ENCODE measurements at places on chromosomes 13 and 19.

DNA sequence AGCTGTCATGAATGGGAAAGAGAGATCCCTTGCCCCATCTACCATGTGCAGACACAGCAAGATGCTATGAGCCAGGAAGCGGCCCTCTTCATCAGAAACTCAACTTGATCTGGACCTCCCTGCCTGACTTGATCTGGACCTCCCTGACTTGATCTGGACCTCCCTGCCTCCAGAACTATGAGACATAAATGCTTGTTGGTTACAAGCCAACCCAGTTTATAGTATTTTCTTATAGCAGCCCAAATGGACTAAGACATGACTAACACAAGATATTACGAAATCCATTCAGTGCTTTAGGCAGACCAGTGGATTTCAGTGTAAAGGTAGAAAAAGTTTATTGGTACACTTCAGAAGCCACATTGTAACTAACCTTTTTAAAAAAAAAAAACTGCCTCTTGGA lies 15.6 kb downstream of the PCID2 start:
- peak; percentile 63 for DNase-seq

DNA sequence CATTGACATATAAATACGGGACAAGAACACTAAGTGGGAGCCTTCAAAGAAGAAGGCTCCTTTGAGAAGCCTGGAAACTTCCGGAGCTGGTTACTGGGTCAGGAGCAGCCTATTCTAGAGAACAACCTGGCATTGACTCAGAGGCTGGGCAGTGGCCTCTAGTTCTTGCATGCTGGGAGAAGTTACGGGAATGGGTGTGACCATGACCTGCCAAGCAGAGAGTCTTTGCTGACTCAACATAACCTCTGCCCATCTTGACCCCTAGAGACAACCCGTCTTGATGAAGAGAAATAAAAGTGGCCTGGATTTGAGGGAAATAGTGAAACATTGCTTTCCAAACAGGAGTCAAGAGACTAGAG lies 21.0 kb downstream of the STARD13 start:
- no peak for DNase-seq

DNA sequence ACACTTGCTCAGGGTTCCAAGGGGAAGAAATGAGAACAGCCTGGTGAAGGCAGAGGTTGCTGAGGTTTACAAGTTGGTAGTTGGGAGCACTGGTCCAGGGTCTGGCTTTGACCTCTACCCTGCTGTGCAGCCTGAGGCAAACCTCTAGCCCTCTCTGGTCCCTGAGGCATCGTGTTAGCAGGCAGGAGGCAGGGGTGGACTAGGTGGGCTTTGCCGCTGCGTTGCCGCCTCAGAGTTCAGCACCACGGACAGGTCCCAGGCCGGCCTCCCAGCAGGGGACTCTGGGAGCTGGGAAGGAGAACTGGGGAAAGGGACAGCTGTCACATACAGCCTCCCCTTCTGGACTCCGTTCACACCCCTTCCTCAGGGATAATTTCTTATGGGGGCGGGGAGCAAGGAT lies 3.1 kb downstream of the NCAN start:
- no peak for DNase-seq

GRCh38 chr13:83220241-83220640 lies 662.0 kb downstream of the SLITRK1 start:
- DNase-seq, result no peak

GRCh38 chr19:8399681-8400188 lies 9.6 kb downstream of the RAB11B start:
- no peak for DNase-seq

GRCh38 chr19:13099073-13099999 lies 3.3 kb downstream of the LYL1 start:
- DNase-seq, result no peak

DNA sequence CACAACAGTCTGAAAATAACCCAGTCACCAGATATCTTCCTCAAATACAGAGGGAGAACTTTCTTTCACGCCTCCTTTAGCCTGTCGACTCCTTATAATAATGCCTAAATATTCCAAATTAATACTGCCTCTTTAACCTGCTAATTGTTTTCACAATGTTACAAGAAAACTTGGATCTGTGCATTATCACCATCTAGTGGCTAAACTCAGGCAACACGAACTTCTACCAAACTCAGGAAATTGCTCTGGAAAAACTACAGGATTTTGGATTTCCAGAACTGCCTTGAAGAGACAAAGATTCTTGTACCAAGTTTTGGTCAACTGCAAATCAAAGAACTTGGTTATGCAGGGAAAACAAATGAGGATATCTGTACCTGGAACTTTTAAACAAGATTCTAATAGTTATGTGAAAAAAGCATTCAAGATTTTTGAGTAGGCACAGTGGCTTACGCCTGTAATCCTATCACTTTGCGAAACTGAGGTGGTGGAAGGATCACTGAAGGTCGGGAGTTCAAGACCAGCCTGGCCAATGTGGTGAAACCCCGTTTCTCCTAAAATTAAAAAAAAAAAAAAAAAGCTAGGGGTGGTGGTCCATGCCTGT lies 10.8 kb downstream of the CLN5 start:
- peak; percentile 23 for DNase-seq

GRCh38 chr13:71838842-71839241 lies 28.2 kb downstream of the DACH1 start:
- DNase-seq, result no peak

DNA sequence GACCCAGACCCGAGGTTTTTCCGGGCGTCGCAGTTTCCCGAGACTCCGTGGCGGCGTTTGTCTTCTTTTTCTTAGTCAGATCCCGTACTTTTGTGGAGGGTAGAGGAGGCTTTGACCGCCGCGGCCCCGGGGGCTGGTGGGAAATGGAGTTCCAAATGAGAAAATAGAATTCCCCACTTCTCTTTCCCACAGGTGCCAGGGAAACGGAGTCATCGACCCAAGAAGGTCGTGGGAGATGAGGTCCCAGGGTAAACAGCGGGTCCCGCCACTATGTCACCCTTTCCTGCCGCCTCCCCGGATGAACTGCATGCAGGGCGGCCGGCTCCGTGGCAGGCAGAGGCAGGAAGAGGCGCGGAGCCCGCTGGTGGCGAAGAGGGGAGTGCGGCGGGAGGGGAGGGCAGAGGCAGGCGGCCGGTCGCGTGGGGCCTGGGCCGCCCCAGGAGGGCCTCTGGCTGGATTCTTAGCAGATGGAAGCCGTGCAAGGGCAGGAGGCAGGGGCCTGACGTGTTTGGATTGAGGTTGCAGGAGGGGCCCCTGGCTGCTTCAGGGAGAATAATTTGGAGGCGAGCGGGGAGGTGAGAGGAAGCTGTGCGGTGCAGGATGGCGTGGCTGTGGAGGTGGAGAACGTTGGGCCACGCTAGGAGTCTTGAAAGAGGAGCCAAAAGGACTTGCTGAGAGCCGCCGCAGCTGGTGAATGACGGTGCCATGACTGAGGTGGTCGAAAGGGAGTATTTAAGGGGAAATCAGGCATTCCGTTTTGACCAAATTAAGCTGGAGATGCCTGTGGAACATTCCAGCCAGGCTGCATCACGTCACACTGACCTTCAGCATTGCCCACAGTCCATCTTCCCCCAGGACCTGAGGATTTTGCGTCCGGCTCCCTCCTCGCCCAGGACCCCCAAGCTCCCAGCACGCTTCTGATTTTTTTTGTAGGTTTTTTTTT lies 11.7 kb downstream of the CYTH2 start:
- no peak for DNase-seq

DNA sequence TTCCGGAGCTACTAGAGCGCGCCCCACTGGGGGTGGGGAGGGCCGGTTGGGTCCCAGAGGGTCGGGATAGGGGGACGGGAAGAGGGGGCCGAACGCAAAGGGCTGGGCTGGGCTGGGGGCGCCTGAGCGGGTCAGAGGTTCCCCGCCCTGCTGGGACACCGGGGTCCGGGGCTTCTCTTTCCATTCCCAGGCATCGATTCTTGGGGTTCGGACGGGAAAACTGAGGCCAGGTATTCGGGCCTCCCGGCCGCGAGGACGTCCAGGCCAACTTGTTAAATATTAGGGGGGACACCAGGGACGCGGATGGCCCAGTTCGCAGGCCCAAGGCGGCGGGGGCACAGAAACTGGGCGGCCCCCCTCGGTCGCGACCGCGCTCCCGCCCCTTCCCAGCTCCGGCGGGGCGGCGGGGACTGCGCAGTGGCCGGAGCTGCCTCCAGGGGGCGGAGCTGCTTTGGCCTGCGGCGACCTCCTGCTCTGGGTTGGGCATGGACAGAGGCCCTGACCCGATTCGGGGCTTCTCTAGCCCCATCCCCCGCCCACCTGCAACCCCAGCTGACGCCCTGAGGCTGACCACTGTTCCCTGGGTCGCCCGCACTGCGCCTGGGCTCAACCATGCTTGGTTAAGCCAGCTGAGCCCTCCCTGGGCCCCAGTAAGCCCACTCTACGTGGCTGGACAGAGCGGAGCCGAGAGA lies 1.2 kb upstream of the KLF16 start:
- DNase-seq, result peak; percentile 22

DNA sequence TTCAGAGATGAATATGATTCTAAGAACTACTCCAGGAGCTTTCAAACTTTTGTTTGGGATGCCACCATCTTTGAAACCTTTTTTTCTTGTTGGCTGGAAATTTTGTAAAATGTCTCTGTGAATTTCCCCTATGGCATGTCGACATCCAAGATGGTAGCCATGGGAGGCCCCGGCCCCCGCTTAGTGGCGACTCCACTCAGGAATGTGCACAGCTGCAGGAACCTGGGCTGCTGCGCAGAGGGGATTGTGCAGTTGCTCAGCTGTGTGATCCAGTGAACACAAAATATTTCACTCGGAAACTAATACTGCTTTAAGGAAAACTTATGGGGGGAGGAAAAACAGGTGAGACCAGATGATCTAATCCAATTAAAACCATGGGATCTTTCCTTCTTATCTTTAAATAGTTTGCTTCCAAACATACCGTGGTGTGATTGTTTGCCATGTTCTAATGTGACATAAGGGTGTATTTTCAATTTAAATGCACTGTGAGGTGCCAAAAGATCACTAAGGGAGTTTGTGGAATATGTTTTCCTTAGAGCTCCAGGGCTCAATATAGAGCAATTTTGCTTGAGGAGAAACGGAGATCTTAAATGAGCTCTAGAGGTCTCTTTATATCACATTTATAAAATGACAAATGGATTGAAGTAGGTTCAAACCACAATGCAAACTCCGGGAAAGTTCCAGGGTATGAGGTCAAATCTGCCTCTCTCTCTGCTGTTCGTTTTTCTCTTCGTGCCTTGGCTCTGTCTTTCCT lies 497.7 kb downstream of the FGF9 start:
- no peak for DNase-seq

- no peak for DNase-seq
Measured at GRCh38 chr19:4477034-4477801, 5.1 kb downstream of the HDGFL2 start.

GRCh38 chr19:3700242-3701032 lies at the start of gene PIP5K1C:
TSS of gene PIP5K1C (minus strand) at chr19:3700468. CDS start at chr19:3700390, 78 bp downstream.
- peak; percentile 62 for DNase-seq

DNA sequence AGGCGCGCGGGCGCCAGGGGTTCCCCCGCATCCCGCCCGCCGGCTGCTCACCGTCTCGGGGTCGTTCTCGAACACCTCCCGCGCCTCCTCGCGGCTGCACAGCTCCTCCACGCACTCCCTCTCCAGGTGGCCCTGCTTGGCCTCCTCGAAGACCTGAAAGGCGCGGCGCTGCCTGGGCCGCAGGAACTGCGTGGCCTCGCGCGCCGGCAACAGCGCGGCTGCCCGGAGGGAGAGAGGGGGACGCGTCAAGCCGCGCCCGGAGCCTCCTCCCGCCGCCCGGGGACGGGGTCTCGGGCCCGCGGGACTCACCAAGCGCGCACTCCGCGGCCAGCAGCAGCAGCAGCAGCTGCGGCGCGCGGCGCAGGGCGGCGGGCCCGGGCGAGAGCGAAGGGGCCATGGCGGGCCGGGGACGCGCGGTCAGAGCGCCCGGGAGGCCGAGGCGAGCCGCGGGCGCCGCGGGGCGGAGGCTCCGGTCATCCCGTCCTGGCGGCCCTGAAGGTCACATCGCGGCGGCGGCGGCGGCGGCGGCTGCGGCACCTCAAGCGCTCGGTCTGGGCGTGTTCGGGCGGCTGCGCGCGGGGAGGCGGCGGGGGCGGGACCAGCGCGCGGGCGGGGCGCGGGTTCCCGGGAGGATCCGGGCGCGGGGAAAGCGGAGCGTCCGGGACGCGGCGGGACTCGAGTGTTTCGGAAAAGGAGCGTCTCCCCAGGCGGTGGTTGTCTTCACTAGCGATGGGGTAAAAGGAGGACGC lies at the start of gene GAS6:
Gene GAS6, minus strand, starts transcription at position 553 of the 749 bp plus-strand sequence. Its CDS starts 156 bp downstream, at position 397.
- DNase-seq, result no peak

DNA sequence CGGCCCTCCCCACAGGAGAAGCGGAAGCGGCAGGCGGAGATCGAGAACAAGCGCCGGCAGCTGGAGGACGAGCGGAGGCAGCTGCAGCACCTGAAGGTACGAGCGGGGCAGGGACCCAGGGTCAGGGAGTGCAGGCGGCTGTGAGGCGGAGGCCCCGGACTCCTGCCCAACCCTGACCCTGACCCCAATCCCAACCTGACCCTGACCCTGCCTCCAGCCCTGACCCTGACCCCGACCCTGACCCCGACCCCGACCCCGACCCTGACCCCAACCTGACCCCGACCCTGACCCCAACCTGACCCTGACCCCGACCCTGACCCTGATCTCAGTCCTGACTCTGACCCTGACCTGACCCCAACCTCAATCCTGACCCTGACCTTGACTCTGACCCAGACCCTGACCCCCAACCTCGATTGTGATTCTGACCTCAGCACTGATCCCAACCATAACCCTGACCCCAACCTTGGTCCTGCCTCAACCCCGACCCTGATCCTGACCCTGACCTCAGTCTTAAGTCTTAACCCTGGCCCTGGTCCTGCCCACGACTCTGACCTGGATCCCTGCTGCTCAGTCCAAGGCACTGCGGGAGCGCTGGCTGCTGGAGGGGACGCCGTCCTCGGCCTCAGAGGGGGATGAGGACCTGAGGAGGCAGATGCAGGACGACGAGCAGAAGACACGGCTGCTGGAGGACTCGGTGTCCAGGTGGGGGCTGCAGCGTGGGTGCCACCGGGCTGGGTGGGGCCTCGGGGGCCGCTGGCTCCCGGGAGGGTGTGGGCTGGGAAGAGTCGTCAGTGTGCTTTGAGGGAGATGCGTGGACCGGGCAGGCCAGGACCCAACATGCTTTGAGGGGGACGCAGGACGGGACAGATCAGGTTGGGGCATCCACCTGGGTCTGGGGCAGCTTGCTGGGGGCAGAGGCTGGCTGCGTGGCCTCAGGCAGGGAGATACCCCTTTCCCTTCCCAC lies 18.5 kb downstream of the PALM start:
- no peak for DNase-seq

GRCh38 chr13:43472339-43472738 lies 314.4 kb downstream of the ENOX1 start:
- no peak for DNase-seq

- DNase-seq, result no peak
Measured at GRCh38 chr13:45584816-45585215, 30.7 kb downstream of the ERICH6B start.

GRCh38 chr13:40979232-40979631 lies 39.9 kb downstream of the ELF1 start:
- no peak for DNase-seq

- no peak for DNase-seq
Measured at GRCh38 chr13:105732806-105733529, 802.5 kb downstream of the EFNB2 start.
